ENCODE measurements at places on chromosomes 1 and 21.

DNA sequence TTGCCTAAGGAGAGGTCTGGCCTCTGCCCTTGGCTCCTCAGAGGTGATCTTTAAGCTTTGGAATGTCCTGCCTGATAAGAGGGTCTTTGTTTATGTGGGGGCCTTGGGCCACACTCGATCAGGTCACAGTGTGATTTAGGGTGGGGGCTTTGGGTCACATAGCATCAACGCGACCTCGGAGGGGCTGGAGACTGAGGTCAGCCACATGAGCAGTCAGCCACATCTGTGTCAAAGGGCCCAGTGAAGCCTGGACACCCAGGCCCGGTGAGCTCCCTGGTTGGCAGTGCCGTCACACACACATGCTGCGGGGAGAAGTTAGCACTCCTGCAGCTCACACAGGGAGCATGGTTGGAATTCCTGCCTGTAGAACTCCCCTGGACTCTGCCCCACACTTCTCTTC lies 345.0 kb downstream of the NPHP4 start:
- DNase-seq = no peak

DNA sequence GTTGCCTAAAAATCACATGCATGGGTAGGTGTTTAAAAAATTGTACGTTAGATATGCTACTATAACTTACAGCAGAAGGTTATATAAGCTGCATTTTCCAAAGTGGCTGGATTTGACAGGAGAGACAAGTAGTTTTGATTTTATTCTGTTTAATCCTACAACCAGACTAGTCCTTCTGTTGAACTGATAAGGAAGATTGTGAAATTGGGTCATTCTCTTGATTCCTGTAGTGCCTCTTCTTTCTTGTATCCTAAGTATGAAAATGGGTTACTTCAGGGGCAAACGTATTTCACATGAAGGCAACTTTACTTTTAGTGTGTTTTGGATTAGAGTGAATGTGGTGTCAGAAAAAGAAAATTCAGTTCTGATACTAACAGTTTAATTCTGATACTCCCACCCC lies 19.0 kb downstream of the CDC42 start:
- no peak for DNase-seq

DNA sequence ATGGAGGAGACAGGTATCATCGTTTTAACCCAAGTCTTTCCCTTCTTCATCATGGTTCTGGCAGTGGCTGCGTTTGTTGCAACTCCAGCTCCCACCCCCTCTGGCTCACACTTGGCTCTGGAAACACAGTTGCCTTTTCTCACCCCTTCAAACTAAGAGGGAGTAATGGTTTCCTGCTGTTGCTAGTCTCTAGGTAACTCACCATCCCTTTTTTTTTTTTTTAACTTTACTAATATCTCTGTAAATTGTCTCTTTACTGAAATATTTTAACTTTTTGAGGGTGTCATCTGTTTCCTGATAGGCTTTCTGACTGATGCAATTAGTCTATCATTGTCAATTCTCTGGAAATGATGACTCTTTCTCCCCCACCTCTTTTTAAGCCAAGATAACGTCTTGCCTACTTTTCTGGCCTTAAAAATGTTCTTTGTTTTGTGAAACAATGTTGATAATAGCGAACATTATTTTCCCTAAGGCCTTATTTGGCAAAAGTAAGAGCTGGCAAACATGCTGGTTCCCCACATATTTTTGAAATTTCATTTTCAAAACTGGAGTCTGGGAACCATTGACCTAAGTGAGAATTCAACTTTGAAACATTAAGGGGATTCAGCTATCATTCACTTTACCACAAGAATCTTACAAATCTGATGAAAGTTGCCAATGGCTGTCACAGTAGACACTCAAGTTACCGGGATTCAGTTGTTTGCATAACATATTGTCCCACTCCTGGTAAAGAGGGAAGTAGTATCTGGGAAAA lies 85.3 kb downstream of the LEPR start:
- no peak for DNase-seq

GRCh38 chr1:111571987-111572386 lies 47.6 kb upstream of the RAP1A start:
- no peak for DNase-seq

GRCh38 chr21:46220275-46220810 lies 8.2 kb downstream of the LSS start:
- DNase-seq = no peak

DNA sequence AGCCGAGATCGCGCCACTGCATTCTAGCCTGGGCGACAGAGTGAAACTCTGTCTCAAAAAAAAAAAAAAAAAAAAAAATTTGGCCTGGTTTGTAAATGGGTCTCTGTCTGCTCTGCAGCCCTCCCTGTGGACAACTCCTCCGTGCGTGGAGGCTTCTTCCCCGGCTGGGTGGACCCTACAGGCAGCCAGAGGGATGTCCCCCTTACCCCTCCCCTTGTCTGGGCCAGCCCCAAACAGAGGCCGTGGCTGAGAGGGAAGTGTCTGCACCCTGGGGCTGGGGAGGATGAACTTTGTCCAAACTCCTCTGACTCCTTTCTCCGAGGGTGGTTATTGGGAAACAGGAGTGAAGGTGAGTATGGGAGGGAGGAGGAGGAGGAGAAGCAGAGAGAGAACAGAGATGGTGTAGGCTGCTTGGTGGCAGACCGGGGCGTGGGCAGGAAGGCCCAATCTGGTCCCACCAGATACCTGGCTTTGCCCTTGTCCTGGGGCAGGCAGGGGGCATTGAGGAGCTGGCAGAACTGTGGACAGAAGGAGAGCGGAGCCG lies 61.3 kb downstream of the UBIAD1 start:
- DNase-seq = no peak

DNA sequence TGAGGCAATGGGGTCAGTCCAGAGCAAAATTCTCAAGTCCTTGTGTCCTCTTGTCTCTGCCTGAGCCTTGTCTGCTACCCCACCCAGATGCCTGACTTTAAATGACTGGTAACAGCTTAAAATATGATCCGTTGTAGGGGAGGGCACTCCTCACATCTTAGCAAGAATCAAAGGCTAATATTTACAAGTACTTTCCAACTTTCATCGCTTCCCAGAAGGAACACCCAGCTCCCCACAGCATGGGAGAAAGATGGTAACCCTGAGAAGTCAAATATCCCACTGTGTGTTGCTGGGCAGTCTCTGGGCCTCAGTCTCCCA lies 5.2 kb downstream of the ECE1 start:
- DNase-seq = no peak

DNA sequence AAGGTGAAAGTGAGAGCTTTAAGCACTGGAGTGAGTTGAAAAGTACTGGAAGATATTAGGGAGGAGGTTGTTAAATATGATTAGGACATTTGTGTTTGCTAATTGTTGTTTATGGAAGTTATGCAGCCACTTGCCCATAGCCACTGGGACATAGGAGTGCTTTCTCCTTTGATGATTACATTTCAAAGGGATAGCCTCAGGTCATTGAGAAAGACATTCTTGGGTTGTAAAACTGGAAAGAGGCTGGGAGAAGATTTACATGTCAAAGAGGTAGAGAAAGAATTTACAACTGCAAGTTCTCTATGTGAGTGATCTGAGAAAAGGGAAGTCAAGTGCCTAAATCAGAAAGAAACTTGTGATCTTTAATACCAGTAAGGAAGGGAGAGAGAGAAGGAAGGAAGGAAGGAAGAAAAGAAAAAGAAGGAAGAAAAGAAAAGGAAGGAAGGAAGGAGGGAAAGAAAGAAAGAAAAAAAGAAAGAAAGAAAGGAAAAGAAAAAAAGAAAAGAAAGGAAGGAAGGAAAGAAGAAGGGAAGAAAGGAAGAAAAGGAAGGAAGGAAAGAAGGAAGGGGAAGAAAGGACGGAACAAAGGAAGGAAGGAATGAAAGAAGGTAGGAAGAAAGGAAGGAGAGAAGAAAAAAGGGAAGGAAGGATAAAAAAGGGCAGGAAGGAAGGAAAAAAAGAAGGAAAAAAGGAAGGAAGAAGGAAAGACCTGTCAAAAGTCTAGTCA lies 284.6 kb upstream of the DPYD start:
- no peak for DNase-seq

DNA sequence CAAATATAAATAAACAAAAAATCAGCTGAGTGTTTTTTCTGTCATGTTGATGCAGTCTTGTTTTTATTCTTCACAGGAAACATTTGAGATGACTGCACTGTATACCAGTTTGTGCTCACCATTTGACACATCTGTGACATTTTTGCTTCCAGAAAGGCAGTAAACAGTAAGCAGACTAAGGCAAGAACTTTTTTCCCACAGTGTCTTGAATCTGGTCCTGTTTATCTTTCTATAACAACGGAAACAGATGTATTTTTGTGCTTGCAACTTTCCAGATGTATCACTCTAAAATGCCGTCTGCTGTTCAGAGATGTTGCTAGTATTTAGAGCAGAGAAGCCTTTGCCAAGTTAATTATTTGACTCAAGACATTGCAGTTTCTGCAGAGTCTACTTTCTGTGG lies 105.5 kb downstream of the ZC3H11B start:
- DNase-seq = no peak

DNA sequence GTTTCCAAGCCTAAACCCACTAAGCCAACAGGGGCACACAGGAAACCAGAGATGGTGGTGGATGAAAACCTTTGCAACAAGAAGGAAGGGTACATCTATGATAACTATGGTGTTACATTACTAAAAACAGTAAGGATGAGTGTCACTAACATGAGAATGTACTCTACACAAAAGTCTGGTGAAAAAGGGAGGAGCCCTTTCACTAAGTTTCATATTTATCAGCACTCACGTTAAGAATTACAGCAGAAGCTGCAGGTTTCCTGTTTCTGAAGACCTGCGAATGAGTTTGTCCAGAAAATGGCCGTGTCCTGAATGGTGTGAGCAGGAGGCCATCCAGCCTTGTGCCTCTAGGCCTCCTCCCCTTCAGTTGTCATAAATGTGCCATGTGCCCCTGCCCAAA lies 17.8 kb downstream of the ABCG1 start:
- DNase-seq = no peak
